ENCODE measurements at places on chromosomes 5 and 9.

DNA sequence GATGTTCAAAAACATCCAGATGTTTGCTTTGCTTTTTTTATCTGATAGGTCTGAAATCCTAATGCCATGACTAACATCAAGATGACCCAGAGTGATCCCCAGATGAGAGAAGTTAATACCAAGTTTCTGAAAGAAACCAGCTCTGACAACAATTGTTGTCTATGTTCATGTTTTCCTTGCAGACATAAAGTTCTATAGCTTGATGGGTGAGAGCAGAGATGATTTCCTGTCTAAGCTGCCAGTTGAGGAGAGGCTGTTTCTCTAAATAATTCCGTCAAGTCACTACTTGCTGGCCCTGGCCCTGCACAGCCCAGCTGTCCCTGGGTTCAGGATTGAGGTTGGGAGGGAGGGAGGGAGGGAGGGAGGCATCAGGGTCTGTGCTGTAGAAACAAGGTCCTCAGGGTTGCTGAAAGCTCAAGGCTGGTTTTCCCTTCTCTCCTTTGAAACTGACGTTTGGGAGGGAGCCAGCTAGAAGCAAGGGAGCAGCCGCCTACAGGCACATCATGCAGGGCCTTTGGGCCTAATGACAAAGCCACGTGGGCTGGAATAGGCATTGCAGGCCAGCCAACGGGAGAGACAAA is 3.9 kb downstream of the SPARC start:
- DNase-seq: no peak

- DNase-seq: no peak
Measured at GRCh38 chr5:19229179-19229835, 758.7 kb downstream of the CDH18 start.

GRCh38 chr9:91193658-91194391 is 167.9 kb downstream of the AUH start:
- peak; percentile 51 for DNase-seq

DNA sequence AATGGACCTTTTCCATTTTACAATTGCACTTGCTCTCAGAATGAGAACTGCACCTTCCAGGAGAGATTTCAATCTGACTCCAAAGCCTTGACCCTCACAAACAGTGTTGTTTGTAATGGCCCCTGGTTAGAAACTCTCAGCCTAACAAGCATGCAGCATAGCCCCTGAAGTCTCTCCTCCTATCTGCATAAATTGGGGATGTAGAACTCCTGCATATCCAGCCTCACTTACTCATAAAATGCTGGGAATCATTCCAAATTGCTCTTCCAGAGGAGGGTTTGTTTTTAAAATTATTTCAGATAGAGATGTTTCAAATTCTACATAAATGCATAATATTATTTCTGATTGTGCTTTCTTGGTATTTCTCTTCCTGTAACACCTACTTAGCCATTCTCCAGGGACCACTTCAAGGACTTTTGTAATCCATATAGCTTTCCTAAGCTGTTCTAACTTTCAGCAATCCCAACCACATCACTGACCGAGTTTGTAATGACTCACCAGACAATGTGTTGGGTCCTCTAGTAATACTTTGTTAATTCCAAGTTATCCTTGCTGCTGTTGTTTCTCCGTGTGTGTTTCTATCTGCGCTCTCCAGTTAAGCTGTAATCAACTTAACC is 143.8 kb upstream of the CCDC152 start:
- DNase-seq: no peak

DNA sequence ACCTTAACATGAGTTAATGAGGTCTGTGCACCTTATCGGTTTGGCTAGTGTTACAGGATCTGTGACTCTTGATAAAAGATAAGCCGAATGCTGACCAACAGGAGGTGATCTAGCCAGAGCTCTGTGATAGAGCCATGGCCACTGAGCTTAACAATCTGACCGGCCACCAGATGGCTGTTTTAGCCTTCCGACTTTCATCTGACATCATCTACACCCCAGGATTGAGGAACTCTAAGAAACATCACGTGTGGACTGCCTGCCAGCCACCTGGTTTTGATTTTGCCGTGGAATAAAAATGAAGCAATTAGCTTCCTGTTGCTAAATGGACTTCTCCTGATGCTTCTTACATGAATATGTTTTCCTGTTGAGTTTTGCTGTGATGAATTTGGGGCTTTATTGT is 281.3 kb downstream of the CEMIP2 start:
- no peak for DNase-seq

- no peak for DNase-seq
Measured at GRCh38 chr5:38777111-38777510, 68.7 kb upstream of the OSMR start.

DNA sequence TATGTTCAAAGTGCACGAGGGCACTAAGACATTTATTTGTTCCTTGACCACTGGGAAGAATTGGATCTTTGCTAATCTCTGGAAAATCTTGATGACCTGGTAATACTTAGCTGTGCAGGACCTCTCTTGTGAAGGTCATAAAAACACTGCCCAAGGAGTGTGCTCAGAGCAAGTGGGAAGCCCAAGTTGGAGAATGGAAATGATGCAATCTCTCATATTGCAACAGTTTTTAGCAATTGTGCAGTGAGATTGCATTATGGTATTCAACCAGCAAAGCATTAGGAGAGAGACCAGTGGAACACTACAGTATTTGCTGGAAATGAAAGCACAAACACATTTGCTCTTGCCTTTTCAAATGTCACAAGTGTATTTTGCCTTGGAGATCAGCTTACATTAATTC is 34.5 kb downstream of the TXNDC8 start:
- no peak for DNase-seq

GRCh38 chr5:156984064-156984463 is 21.0 kb upstream of the TIMD4 start:
- no peak for DNase-seq

DNA sequence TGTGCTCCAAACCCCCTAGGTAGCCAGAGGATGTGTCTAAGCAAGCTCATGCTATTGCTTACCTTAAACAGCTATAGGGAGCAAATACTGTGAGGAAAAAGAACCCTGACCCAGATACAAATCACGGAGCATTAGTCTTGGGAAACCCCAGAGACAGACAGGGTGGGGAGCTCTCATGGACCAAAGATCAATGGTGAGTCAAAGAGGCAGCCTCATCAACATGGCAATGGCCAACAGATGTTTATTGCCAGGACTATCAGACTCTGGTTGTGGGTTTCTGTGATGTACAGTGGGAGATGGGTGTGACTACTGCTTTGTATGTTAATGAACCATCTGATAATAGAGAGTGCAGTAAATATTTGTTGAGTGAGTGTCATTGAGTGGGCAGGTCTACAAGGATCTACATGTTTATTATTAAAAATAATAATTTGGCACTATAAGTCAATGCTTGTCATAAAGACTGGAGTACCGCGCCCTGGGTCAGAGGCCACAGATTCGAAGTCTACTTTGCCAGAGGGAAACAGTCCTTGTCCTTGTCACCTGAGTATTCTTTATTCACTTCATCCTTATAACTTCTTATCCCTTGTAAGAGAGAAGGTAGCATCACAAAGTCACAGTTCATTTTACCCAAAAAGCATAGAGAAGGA is 56.5 kb upstream of the RAI14 start:
- no peak for DNase-seq

- no peak for DNase-seq
Measured at GRCh38 chr5:7039074-7039473, 325.8 kb downstream of the TENT4A start.

DNA sequence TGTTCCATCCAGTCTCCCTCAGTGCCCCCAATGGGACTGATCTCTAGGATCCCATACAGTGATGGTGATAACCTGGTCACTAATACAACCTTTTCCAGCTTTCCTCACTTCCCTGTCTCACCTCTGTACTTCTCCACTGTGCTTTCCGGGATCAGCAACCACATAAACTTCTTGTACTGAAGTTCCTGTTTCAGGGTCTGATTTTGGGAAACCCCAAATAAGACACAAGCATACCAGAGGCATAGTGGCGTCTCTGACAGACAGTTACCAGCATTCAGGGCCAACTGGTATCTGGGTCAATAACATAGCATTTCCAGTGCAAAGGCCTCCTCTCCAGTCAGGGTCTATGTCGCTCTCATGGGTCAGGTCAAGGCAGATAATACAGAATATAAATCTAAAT is 64.3 kb downstream of the GLDC start:
- no peak for DNase-seq

DNA sequence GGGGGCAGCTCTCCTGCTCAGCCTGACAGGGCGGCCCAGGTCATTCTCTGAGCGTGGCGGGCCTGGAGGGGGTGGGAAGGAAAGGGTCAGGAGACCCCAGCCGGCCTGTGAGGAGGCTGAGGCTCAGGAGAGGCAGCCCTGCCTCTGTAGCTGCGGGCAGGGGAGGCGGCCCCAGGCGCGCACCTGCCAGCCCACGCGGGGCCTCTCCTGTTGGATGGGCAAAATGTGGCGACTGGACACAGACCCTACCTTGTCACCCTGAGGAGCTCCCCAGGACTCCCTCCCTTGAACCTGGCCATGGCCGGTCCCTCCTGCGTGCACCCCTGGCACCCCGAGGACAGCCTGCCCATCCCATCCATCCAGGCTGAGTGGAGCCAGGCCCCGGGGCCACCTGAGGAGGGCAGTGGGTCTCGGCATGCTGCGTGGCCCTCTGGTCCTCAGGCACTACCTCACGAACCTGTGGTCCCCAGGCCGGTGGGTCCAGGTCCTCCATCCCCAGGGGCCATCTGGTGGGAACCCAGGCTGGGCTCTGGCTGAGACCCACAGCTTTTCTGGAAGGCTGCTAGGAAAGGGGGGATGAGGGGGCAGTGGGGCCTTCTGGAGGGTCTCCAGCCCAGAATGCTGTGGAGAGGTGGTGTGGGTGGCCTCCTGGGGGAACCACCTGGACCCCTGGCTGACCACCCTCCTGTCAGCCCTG is 15.1 kb upstream of the NRARP start:
- DNase-seq: peak; percentile 36

- no peak for DNase-seq
Measured at GRCh38 chr5:157819502-157820115, 39.3 kb downstream of the CLINT1 start.

- DNase-seq: no peak
Measured at GRCh38 chr5:17995997-17996396, 361.7 kb downstream of the TAF11L14 start.

DNA sequence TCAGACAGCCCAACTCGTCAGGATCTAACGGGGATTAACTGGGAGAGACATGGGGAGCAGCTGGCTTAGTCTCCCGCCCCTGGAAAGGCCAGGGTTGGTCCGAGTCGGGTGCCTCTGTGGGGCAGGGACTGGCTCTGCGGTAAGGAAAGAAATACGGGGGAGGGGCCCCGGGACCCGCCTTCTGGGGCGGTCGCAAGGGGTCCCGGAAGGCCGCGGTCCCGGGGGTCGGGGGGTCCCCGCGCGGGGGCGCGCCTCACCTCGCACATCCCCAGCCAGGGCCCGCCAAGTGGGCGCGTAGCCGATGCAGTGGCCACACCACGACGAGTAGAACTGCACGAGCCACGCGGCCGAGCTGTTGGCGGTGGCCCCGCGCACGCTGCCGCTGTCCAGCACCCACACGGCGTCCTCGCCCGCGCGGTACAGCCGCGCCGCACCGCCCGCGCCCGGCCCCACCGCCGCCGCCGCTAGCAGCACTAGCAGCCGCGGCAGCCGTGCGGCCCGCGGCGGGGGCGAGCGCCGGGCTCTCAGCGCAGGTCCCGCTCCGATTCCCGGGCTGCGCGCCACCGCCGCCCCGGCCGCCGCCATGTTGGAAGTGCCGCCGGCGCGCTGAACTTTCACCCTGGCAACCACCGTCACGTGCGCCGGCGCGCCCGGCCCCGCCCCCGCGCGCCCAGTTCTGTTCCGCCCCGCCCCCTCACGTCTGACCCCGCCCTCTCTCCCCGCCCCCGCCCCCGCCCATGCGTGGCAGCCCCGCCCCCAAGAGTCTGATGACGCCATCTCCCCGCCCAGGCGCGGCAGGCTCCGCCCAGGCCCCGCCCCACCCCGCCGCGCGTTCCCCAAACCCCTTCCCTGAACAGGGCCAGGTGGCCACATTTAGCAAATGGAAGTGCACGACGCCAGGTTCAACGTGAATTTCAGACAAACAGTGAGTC is at the start of gene QSOX2:
QSOX2 (minus strand) TSS at position 594 of the 932 bp plus-strand sequence; CDS start at position 585, 9 bp downstream.
- DNase-seq: peak; percentile 83

GRCh38 chr9:24381205-24381604 is 164.5 kb downstream of the IZUMO3 start:
- DNase-seq: no peak

DNA sequence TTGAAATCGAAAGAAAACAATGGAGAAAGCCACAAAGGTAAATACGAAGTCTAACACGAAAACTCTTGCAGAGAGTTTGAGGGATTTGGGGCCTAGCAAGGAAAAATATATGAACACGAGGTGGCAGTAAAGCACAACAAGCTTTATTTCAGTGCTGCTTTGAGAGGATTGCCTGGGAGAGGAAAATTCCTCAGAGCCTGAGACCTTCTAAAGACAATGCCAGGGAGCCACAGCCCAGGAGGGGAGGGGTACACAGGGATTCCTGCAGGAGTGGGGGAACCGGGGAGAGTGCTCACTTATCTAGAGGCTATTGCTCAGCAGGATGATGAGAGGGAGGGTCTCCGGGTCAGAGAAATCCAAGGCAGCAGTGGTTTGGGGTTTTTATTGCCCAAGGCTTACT is 134.9 kb upstream of the ADCY2 start:
- DNase-seq: no peak

DNA sequence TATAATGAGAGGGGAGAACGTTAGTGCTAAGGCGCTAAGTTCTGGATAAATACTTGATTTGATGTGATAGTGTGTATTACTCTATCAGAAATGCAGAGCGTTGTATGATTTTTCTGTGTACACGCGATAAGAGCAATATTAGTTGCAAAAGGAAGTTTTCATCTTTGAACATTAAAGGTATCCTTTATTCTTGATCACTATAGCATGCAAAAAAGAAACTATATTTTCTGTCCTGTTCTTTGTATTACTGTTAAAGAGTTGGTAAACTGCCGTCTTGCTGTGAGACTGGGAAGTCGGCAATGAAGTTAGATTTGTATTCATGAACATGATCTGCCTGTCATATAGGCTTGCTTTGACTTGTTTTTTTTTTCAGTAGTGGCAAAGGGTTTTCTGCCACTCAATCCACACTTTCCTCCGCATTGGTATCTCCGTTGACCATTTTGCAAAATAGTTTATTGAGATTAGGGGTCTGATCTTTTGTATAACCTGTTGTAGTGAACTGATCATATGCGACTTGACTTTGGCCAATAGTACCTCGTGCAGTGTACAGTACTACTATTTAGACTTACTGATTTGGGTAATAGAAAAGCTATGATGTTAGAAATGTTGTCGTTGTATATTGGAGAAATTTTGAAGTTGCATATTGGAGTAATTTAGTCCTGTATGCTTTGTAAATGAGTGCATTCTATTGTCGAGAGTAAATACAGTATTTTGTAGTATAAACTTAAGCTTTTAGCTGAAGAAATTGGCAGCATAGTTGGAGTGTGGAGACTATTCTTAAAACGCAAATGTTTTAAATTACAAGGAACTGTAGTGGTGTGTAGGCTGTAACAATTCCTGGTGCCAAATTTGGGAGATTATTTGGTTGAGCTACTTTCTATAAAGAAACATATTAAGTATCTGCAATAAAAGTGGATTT is 1.7 kb downstream of the DENND4C start:
- no peak for DNase-seq

DNA sequence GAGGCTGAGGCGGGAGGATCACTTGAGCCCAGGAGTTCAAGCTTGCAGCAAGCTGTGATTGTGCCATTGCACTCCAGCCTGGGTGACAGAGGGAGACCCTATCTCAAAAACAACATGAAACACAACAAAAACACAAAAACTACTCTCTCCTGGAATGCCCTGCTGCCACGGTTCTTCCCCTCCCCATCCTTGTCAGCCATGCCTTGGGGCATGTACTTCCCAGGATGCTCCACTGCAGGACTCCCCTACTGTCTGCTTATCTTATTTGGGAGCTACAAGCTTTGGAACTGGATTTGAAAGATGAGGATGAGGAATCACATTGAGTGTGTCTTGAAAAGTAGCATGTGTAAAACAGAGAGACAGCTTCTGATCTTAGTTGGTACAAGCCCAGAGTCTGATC is 40.1 kb upstream of the KIAA1958 start:
- DNase-seq: no peak
